ENCODE measurements at places on chromosomes 7 and 10. TPM values are rescaled to one million over a fixed set of nuclear protein-coding genes. Genes with fewer than 3 reads are reported as not detected.

AMPH gene
- total RNA-seq = not detected

POM121L12 gene
- not detected for total RNA-seq

CUTC gene
- 21.9 TPM for total RNA-seq

CEP55 gene
- total RNA-seq = 68.2 TPM

NRG3 gene
- not detected for total RNA-seq

TET1 gene
- 0.57 TPM for total RNA-seq

MYPN gene
- not detected for total RNA-seq

ERVW-1 gene
- total RNA-seq = not detected

ACBD5 gene
- total RNA-seq = 8.7 TPM

HOXA7 gene
- not detected for total RNA-seq

ATOH7 gene
- total RNA-seq = not detected

ASAH2 gene
- total RNA-seq = 5.0 TPM

SLC26A5 gene
- total RNA-seq = not detected

TMEM225B gene
- 1.7 TPM for total RNA-seq

CLCN1 gene
- not detected for total RNA-seq

CBX3 gene
- total RNA-seq = 273 TPM

ZNF212 gene
- 10.4 TPM for total RNA-seq

RTKN2 gene
- 5.4 TPM for total RNA-seq

PPP1R3A gene
- not detected for total RNA-seq

BAG3 gene
- 20.9 TPM for total RNA-seq

NKX2-3 gene
- total RNA-seq = not detected

OR2A1 gene
- not detected for total RNA-seq

FXYD4 gene
- total RNA-seq = not detected

TMEM60 gene
- 11.4 TPM for total RNA-seq

GAD2 gene
- not detected for total RNA-seq

CEP41 gene
- total RNA-seq = 18.2 TPM

CABCOCO1 gene
- not detected for total RNA-seq

ADAMTS14 gene
- total RNA-seq = not detected

CCNY gene
- total RNA-seq = 31.2 TPM

CYP2C18 gene
- total RNA-seq = 0.22 TPM

CYP3A7 gene
- total RNA-seq = not detected

EVX1 gene
- total RNA-seq = not detected

GLCCI1 gene
- total RNA-seq = 13.3 TPM

FEZF1 gene
- total RNA-seq = not detected

PPP3CB gene
- total RNA-seq = 34.9 TPM

DNTT gene
- total RNA-seq = not detected

CALHM2 gene
- 8.3 TPM for total RNA-seq

GRID1 gene
- total RNA-seq = not detected

NRAP gene
- not detected for total RNA-seq

BPGM gene
- total RNA-seq = 13.9 TPM

LIPF gene
- not detected for total RNA-seq

TMEM176B gene
- total RNA-seq = not detected

TLL2 gene
- 0.07 TPM for total RNA-seq

PAOX gene
- 4.4 TPM for total RNA-seq

ANKRD30A gene
- not detected for total RNA-seq

TRPV6 gene
- not detected for total RNA-seq

CDHR1 gene
- total RNA-seq = 1.4 TPM
